ENCODE measurements at places on chromosomes 11 and 22. TPM values are rescaled to one million over a fixed set of nuclear protein-coding genes. Genes with fewer than 3 reads are reported as not detected.
A peak's percentile ranks its signal among the peaks of the same experiment; 100 is the strongest.

- DNase-seq: peak; percentile 88
Measured at GRCh38 chr11:67269401-67270255, 3.4 kb downstream of the GRK2 start.

DNA sequence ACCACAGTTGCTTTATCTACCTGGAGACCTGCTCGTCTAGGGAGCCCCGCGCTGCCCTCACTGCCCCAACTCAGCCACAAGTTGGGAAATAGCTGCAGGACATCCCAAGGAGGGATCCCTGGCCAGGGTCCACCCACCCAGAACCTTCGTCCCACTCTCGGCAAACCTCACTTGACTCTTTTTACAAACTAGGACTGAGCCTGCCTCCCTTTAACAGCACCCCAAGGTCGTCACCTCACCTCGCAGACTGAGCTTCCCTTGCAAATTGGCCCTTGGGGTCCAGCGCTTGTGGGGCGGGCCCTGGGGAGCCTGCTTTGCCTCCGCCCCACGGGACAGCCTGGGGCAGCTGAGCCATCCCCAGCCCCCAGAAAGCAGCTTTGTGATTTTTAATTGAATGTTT lies 1505.8 kb downstream of the TBC1D22A start:
- no peak for DNase-seq

GRCh38 chr22:40024201-40025061 lies 29.7 kb downstream of the FAM83F start:
- peak; percentile 36 for DNase-seq

GRCh38 chr11:79484872-79485271 lies 44.0 kb upstream of the TENM4 start:
- no peak for DNase-seq

- DNase-seq: peak; percentile 40
Measured at GRCh38 chr11:30346068-30346688, 23.3 kb downstream of the ARL14EP start.

GRCh38 chr11:75878933-75879332 lies 63.9 kb downstream of the UVRAG start:
- no peak for DNase-seq

DNA sequence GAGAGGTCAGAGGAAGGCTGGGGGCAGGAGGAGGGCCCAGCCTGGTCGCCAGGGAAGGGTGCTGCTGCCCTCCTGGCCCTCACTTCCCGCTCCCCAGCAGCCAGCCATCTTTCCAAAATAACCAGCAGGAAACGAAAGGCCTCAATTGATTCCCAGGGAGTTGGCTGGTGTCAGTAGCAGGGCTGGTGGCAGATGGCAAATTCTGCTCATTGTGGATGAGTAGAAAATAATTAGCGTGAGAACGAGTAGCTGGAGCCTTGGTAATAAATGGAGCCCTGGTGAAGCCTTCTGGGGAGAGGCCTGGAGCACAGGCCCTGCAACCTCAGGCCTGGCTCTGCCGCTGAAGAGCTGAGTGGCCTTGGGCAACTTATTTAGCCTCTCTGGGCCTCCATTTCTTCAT lies 31.3 kb downstream of the DAGLA start:
- DNase-seq: peak; percentile 96

DNA sequence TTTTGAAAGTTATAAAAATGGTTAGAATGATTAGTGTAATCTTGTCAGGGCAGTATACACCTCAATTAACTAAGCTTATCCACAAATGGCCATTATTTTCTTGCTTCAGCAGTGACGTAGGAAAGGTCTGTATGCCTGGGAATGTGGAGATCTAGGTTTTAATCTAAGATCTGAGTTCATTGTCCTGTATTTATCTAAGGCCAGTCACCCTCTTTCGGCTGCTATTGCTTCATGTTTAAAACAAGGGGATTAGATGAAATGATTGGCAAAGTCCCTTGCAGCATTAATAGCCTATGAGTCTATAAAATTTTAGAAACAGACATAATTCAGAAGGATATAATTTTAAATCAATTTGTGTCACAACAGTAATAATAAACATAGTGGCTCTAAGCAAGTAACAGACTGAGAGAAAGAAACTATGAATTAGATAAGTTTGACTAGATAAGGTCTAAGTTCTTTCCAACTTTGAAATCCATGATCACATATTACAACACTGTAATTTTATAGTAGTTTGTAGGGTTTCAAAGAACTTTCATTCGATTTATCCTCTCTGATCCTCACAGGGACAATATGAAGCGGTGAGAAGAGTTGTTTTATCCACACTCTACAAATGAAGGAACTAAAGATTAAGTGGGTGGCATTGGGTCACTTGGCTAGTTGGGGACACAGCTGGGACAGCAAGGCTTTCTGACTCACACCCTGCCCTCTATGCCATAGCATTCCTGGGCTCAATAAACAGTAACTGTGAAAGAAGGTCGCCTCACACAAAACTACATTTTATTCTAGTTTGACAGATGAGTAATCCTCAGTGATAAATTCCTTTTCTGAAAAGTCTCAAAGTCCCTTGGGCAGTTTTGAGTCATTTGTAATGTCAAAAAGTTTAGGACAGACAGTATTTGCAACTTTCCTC lies 60.6 kb upstream of the RDX start:
- no peak for DNase-seq

GRCh38 chr22:44335903-44336803 lies 23.4 kb upstream of the SHISAL1 start:
- no peak for DNase-seq

DNA sequence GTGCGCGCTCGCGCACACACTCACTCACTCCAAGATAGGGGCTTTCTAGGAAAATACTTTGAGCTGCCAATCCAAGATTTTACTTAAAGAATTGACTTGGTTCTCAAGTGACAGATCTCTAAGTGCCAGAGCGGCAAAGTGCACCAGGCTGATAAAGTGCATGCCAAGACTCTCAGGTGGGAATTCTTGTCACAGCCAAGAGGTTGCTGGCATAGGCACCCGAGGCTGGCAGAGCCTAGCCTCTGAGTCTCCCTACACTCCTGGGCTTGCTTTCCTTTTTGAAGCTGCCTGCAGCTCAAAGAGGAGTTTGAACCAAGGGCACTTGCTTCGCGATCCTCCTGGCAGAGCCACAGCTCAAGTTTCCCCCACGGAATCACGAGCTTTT lies 2.5 kb upstream of the ADM start:
- DNase-seq: peak; percentile 70

Gene MMP1
- total RNA-seq: 21.5 TPM

Gene LRRC32
- total RNA-seq: 0.49 TPM

Gene ANKRD13D
- total RNA-seq: 25.2 TPM
